Stimulated activated CD4-positive, alpha-beta T cell treated with anti-CD3 and anti-CD28 coated beads, Interleukin-4, amount 100 ng/mL, for 24 hours (primary cell): ENCODE measurements at places on chromosomes 11 and 22.
A peak's percentile ranks its signal among the peaks of the same experiment; 100 is the strongest.

DNA sequence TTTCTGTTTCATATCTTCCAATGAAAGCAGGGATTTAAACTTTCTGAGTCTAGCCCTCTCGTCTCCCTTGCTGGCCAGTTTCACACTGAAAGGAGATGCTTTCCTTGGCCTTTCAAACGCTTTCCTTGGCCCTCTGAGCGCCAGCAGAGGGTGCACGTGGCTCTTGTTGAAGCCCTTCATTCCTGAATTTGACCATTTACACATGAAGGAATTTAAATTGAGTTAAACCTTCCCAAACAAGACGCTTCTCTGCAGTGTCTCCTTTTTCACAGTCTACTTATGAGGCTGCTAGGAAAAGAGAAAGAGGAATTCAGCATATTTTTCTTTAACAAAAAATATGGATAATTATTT is 21.6 kb downstream of the NNMT start:
- DNase-seq, result no peak

DNA sequence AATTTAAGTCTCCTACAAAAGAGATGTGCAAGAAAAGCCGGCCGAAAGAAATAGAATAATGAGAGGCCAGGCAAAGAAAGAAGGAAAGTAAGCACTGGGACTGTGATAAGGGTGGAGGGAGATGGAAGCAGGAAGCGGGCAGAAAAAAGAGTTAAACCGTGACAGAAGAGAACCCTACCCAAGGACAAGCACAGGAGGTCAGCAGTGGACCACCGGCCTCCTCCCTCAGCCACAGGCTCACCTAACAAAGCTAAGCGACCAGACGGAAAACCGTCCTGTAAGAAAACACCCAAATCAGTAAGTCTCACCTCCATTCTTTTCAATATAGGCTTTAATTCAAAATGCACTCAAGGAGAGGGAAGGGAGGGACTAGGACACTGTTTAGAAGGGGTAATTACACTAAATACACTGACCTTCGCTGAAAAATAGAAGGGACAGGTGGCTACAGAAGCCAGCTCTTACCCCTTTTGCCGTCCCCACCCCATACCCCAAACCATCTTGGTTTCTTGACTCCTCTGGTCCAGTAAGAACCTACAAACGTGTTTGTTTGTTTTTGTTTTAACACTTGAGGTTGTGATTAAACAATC is 1.9 kb downstream of the FAM181B start:
- DNase-seq, result no peak

DNA sequence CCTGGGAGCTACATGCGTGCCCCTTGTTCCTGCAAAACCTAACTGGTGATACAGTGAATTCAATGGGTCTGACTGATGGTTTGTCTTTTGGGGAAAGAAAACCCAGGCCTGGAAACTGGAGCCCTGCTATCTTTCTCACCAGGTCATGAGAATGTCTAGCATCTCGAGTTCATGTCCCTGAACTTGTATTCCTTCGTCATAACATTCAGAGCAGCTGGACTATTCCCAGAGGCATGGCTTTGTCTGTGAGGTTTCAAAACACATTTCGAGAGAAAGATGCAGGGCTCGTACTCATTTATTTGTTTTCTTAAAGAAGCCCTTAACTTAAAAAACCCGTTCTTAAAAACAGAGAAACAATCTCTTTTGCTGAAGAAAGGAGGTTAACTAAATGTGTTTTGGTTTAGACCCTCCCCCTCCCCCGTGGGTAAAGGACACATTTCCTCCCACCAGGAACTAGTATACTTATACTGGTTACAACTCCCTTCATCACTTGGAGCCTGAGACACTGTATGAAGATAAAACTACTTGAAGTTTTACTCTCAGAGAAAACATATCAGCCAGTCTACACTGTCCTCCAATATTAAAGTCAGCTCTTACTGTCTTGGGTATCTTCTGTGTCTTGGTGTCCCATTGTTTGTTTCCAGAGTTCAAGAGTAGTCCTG is 43.2 kb downstream of the ME3 start:
- DNase-seq, result no peak

GRCh38 chr11:72886619-72887018 is 72.4 kb downstream of the ATG16L2 start:
- DNase-seq, result no peak

DNA sequence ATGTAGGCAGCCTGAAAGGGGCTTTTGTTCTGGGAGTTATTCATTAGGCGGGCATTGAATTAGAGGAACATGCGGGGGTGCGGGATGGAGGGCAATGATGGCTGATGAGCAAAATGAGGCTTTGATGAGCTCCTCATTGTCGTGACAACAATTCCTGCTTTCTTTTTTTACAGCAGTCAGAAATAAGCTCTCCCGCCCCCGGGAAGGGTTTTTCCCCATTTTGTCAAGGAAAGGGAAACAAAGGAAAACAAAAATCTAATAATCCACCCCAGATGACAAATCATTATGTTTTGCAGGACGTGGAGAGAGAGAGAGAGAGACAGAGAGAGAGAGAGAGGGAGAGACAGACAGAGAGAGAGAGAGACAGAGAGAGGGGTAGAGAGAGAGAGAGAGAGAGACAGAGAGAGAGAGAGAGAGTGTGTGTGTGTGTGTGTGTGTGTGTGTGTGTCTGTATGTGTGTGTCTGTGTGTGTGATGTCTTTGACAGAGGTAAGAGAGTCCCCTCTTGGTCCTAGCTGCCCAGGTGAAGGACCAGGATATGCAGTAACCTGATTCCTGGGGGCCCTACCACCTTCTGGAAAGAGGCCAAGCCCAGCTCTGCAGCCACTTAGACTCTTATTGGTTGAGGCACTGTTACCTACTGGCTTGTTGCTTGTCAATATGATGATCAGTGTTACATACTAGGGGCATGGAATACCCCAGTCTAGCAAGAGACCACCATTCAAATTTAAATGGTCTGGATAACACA is 46.7 kb upstream of the PARVA start:
- no peak for DNase-seq

DNA sequence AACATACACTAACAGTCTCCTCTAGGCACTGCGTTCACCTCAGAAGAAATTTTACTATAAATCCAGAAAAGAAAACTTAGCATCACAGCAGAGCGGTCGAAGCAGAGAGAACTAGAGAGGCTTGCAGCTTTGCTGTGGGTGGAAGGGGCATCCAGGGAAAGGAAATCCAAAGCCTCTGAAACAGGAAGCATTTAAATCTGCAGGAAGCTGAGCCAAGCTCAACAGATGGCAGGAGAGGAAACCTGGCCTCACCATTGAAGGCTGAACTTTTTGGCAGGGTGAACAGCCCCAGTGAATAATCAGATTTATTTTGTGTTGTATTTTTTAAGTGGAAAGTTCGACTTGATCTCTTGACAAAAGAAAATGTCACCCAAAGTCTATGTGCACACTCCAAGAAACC is 858.1 kb downstream of the OPCML start:
- DNase-seq, result no peak

GRCh38 chr22:41175546-41175945 is 29.6 kb upstream of the L3MBTL2 start:
- DNase-seq, result no peak

DNA sequence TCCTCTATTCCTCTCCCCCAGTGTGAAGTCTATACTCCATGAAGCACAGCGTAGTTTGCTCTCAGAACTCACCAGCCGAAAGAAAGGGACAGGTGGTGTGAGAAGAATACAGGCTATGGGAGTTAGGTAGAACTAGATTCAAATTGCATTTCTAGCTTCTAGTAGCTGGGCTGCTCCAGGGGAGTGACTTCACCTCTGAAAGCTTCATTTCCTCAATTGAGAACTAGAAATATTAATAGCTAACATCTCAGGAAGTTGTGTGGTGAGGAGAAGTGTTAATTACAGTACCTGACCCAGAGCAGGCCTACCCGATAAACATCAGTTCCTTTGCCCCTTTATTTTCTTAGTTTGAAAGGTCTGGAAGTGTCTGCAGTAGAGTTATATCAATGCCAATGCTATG is 484.7 kb upstream of the TENM4 start:
- no peak for DNase-seq

DNA sequence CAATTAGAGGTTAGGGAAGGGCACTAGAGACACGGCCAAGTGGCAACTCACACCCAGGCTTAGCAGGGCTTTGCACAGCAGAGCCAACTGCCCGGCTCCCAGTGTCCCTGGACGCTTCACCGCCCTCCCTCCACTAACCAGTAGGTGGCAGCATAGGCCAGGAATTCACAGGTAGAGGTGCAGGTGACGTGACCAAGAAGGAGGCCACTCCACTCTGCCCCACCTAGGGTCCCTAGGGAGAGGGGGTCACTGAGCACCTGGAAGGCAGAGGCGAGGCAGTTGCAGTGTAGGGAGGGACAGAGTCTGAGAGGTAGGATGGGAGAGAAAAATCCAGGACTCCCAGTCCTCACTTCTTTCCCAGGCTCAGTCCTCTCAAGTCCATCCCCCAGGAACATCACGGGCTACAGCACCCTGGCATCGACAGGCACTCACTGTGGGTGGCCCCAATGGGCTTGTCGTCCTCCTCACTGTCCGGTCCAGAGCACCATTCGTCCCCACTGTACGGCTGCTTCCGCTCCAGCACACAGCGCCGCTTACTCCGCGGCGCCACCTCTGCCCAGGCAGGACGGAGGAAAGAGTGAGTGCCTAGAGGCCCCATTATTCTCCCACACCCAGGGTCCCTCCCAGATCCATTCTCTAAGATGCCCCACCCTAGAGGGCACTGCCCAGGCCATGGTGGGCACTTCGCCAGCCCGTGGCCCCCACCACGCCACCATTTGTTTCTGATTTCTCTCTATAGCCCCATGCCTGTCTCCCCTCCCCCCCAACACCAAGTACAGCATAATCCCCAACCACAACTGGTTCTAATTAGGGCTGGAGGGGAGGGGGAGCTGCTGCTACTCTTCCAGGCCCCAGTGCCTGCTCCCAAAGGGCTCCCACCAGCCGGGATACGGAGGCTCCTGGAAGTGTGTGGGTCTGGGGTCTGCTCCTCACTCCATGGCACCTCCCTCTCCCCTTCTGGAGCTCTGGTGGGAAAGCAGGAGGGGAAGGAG is 18.4 kb downstream of the BCL9L start:
- DNase-seq, result peak; percentile 92

DNA sequence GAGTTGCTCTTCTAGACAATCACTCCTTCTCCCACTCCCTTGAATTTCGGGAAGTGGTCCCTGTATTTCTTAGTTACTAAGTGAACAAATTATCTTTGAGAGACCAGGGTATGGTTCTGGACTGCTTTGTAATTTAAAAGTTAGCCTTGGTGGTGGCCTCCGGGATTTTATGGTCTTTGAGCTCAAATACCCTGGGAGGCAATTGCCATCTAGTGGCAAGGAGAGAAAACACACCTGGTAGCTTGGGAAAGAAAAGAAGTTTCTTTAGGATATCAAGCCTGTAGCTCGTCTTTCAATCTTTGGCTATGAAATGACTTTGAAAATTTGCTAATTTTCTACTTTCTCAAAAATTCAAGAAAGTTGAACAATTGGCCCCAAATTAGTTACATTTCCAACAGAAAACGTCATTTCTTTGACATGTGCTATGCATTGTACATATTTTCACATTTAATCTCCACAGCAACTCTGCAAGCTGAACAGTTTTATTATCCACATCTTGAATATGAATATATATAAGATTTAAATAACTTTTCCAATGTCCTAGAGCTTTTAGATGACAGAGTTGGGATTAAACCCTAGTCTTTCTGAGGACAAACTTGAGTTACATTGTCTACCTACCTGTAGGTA is 39.1 kb downstream of the MMP27 start:
- peak; percentile 17 for DNase-seq

- no peak for DNase-seq
Observed at GRCh38 chr11:71551711-71552110, 3.5 kb downstream of the KRTAP5-9 start.

GRCh38 chr22:31106001-31106571 is 1.3 kb downstream of the SELENOM start:
- DNase-seq, result no peak

- no peak for DNase-seq
Observed at GRCh38 chr11:66188580-66188979, 79.9 kb upstream of the RAB1B start.

- DNase-seq, result no peak
Observed at GRCh38 chr11:105393326-105393725, 216.5 kb upstream of the GRIA4 start.

DNA sequence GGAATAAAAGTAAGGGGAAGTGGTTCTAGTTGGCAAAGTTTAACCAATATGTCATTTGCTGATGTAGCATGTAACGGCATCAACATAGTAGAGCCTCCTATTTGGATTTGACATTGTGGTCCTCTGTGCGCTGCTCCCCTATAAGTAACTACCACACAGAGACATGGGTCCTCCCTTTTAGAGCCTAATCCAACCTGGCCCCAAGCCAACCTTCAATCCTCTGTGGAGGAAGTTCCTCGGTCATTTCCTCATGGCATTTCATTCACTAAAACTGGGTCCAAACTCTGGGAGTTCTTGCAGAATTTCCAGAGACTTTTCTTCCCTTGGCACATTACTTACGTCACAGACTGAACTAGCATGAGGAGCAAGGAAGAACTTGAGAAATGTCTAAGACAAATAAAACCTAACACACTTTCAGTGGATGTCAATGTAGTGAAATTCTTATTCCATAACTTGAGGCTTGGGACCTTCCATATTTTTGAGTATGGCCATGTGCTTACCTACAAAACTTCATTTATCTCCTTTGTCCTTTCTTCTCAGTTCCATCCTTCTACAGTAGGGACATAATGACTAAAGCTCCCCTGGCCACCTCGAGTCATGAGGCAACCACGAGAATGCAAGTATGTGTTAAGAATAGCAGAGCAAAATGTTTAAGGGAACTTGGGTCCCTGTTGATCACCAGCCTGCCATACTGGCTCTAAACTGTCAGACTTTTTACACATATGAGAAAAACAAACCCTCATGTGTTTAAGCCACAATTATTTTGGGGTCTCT is 34.7 kb downstream of the MMP20 start:
- no peak for DNase-seq

DNA sequence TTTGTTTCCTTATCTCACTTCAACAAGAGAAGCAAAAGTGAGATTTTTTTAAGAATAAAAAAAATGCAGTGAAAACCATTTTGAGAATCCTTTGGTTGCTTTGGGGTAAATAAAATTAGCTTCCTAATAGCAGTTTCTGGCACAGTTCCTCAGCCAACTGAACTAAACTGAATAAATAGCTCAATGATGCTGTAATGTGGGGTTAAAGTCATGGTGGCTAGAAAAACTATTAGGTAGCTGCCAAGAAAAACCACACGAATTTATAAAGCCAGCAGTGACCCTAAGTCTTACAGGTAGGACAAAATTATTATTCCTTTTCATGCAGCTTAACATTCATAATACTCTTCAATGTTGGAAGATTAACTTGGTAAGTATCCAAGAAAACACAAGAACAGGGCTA is 142.4 kb downstream of the APIP start:
- no peak for DNase-seq

- DNase-seq, result no peak
Observed at GRCh38 chr11:113634940-113635575, 71.0 kb downstream of the TMPRSS5 start.

- no peak for DNase-seq
Observed at GRCh38 chr11:87275176-87275575, 237.4 kb downstream of the TMEM135 start.

DNA sequence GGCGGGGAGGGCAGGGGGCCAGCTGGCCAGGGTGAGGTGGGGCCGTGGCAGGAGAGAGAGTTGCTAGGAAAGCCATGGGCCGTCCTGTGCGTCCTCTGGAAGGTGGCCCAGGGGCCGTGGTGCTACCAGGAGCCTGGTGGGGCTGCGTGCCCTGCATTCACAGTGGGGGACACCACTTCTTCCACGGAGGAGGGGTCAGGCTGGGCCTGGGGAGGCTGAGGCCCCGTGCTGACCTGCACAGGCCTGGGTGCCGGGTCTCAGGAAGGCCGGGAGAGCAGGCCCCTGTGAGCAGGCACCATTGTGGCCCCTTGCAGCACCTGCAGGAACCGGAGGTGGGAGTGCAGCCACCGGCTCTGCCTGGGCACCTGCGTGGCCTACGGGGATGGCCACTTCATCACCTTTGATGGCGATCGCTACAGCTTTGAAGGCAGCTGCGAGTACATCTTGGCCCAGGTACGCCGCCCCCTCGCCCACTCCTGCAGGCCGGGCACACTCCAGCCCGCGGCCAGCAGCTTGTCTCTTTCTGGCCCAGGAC is 12.0 kb downstream of the MUC5B start:
- DNase-seq, result no peak
